ENCODE measurements at places on chromosomes 2 and 18. TPM values are rescaled to one million over a fixed set of nuclear protein-coding genes. Genes with fewer than 3 reads are reported as not detected.

Gene TSN
- 56.8 TPM for total RNA-seq

Gene CAD
- total RNA-seq, result 35.5 TPM

Gene GPR39
- 12.7 TPM for total RNA-seq

Gene TMEM163
- total RNA-seq, result not detected

Gene ANKRD36B
- 49.8 TPM for total RNA-seq

Gene MC2R
- not detected for total RNA-seq

Gene PSMD14
- 103 TPM for total RNA-seq

Gene RTN4
- total RNA-seq, result 357 TPM

Gene REG3A
- not detected for total RNA-seq

Gene UGT1A5
- total RNA-seq, result not detected

Gene ITGA4
- 8.9 TPM for total RNA-seq

Gene SCN1A
- 0.09 TPM for total RNA-seq

DNA sequence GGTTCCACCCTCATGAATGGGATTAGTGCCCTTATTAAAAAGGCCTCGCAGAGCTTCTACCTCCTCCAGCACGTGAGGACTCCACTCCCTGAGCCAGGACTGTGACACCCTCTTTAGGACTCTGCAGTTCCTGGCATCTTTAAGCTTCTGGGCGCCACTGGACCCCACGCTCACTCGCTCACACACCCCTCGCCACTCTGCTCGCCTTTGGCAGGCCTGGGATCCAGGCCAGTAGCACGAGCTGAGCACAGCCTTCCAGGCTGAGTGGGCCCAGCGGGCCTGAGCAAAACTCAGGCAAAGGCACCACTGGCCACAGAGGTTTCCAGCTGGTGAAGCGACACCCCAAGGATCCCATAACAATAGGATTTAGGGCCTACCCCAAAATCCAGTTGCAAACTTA, 107.9 kb upstream of the GPC1 start:
- no peak for DNase-seq

DNA sequence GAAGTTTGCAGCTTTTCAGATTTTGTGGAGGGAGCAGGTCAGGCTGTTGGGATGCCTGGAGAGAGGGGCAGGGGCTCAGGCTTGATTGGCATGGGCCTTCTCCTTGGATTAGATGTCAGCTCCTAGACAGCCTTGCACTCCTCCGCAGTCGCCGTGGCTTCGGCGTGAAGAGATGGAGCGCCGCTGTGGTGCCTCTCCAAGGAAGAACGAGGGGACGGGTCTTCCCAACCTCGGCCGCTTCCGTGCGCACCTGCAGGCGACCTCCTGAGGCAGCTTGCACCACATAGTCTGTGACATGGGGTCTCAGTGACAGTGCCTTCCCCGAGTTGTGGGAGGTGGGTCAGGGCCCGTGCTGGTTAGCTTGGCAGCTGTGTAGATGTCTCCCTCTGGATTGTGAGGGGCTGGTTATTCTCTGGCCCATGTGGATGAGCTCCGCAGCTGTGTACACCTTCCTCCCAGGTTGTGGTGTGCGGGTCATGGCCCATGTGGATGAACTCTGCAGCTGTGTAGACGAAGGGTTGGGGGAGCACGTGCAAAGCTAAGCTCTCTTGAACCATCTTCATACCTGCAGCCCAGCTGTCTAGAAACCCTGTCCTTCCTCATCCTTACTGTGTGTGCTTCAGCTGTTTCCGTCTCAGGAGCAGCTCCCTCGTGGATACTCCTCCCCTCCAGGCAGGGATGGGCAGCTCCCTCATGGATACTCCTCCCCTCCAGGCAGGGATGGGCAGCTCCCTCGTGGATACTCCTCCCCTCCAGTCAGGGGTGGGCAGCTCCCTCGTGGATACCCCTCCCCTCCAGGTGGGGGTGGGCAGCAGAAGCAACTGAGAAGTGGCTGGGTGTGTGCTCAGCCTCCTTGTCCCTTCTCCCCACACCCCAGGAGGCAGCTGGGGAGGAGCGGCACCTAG, 170.3 kb downstream of the LDLRAD4 start:
- no peak for DNase-seq

DNA sequence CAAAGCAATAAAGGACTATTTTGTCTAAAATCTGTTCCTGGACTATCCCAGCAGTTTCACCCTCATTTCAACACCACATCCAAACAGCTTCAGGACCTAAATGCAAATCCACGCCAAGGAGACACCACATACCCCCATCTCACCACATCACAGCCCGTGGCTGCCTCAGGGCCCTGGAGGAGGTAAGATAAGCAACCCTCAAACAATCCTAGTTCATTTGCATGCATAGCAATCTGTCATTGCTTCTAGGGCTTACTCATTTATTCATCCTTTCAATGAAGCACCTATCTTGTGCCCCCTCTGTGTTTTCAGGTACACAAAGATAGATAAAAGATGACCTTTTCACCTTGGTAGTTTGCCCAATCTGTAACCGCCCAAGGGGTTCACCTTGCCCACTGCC, 86.5 kb downstream of the VSNL1 start:
- no peak for DNase-seq

DNA sequence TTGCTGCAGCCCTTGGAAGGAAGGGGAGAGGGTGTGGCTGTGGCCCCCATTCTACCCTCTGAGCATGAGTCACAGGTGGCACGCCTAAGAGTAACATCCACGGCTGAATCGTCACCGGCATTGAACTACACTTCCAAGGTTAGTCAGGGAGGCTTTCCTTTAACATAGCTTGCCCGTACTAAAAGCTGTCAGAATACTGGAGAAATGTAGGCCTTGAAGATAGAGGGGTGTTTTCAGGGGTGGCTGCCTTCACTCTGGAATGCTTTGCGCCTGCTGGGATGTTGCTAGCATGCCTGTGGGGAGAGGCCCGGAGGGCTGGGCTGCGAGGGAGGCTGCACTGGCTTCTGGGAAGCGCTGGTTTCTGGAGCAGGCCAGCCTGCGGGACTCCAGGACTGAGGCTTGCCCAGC, 333.7 kb downstream of the AGAP1 start:
- peak; percentile 57 for DNase-seq

- DNase-seq, result no peak
Observed at GRCh38 chr2:47844162-47844561, 61.2 kb downstream of the MSH6 start.

- DNase-seq, result no peak
Observed at GRCh38 chr2:217946051-217946450, 56.7 kb downstream of the TNS1 start.

GRCh38 chr2:49664827-49665226, 510.5 kb upstream of the FSHR start:
- no peak for DNase-seq

GRCh38 chr2:27907547-27907946, 17.0 kb downstream of the BABAM2 start:
- DNase-seq, result no peak

DNA sequence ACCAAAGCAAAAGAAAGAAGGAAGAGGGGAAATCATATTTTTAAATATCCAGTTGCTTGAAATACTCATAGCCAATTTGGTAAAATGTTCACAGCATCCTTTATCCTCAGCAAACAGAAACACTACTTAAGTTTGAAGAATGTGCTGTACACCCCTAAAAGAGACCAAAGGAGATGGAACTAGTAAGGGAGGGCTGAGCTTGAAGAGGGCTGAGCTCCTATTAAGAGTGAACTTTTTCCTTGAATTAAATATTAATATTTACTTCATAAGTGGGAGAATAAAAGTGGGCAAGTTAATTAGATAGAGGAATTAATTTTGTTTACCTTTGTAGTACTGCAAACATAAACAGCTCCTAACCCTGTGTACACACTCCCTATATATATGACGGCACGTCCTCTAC, 7.0 kb downstream of the EVX2 start:
- no peak for DNase-seq

- DNase-seq, result no peak
Observed at GRCh38 chr2:5690286-5690685, 1.9 kb upstream of the SOX11 start.

DNA sequence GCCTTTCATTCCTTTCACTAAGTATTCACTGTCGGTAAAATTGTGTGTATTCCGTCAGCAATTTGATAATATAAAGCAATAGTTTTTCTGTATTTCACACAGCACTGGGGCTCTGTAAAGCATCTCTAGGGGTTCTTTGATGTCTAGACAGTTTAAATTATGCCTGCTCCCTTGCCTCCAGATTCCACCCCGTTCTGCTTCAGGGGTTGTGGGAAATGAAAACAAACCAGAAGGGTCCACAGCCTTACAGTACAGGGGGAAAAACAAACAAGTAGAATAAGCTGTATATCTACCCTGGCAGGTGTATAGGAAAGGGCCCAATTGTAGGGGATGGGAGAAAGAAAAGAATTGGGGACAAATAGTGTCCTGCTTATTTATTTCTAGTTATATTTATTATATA, 63.1 kb downstream of the ASXL3 start:
- DNase-seq, result no peak

DNA sequence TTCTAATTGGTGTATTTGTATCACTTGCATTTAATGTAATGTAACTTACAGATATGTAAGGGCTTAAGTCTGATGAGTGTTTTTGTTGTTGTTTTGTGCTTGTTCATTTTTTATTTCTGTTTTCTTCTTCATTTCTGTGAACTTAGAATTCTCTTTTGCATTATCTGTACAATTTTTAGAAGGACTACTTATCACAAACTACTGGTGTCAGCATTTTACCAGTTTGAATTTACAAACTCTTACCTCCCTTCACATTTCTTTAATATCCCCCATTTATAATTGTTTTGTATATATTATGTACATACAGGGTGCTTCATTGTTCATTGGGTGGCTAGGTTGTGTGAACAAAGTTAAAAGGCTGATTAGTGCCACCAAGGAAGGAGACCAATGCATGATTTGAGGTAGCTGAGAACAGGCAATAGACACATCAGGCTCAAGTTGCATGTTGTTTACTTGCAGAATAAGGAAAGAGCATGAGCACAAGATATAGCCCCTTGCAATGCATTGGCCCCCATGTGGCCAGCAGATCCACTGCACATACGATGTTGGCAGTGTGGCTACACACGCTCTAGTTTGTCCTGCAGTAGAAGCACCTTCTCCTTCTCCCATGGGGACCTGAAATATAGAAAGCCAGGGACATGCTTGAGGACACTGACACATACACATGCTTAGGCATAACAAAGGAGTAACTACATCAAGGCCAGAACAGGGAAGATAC, 198.2 kb downstream of the CD8B2 start:
- no peak for DNase-seq

DNA sequence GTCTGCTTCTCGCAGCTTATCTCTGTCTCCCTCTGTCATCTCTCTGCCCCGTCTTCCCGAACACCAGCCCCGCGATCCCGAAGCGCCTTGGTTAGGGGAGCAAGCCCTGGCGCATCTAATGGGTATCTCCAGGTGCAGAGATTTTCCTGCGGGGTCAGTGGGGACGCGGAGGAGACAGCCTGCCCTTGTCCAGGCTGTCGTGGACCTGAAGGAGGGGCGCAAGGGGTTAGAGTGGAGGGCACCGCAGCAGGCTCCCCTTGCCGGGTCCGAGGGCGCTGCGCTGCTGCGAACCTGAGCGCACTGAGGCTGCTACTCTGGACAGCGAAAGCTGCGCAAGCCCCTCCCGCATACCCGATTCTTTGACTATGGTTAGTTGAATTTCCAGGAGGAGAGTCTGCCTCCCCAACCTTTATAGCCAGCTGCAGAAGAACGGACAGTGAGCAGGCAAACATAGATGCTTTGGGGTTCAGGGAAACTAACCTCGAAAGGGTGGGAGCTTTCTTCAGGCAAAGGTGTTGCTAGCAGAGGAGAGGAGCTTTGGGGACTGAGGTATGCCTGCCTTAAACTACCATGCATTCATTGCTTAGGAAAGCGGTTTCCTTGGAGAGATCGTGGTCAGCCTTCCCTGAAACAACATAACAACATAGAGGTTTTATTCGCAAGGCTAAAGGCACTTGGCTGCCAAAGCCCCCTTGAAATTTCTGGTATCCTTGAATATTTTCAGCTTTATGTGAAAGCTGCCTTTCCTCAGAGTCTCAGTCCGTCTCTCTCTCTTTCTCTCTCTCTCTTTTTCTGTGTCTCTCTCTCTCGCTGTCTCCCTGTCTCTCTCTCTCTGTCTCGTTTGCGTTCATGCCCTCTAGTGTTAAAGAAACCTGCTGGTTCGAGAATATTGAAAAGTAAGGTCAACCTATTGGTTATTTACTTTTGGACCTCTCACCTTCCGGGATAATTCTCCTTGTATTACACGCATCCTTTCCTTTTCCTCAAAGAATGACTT, 1.6 kb downstream of the GALNT13 start:
- no peak for DNase-seq

- peak; percentile 28 for DNase-seq
Observed at GRCh38 chr18:79983253-79983652, 5.1 kb downstream of the TXNL4A start.

- DNase-seq, result peak; percentile 77
Observed at GRCh38 chr18:8988260-8988871, 114.1 kb upstream of the NDUFV2 start.

DNA sequence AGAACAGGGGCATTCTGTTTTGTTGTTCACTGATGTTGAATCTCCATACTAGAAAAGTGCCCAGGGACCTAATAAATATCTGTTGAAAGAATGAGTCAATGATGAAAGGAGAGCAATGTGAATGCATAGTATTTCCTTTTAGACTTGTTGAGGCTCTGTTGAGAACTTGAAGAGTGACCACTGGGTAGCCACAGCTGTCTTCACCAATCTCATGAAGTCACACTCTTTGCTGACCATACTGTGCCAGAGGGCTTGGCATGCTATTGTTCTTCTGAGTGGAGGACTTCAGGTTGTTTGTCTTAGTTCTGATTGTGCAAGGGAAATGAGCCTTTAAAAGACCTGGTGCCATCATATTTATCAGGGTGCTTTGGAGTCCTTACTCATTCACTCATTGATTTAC, 41.6 kb upstream of the NT5C1B start:
- peak; percentile 22 for DNase-seq

DNA sequence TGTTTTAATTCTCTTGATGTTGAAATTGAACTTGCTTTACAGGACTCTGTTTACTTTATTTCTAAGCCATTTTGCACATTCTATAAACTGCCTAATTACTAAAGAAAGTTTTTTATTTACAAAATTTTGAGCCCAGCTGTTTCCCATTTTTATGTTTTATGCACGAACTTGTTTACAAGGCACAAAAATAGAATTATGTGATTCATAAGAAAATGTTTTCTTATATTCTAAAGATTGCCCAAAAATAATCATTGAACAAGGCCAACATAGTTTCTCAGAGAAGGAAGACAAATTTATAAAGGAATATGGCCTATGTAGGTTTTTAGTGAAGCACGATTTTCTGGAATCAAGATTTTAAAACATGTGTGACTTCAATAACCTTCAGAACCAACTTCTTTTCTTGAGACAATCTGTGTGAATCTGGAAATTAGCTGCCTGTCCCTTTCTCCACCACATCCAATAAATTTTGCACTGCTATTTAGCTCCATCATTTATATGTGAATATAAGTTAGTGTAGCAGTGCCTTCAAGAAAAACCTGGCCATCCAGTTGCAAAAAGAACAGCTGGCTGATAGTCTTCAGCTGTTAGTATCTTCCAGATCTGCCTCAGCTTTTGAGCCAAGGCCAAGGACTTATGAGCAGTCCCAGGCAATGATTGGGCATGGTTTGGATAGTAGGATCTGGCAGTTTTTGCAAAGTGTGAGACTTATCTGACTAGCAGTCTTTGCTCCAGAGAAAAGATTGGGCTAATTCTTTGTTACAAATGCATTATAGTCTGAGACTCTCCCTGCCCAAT, 253.2 kb upstream of the COL3A1 start:
- peak; percentile 83 for DNase-seq

GRCh38 chr2:106184857-106185256, 9.2 kb downstream of the UXS1 start:
- DNase-seq, result no peak
